ENCODE measurements at places on chromosomes 4 and X.
A peak's percentile ranks its signal among the peaks of the same experiment; 100 is the strongest.

DNA sequence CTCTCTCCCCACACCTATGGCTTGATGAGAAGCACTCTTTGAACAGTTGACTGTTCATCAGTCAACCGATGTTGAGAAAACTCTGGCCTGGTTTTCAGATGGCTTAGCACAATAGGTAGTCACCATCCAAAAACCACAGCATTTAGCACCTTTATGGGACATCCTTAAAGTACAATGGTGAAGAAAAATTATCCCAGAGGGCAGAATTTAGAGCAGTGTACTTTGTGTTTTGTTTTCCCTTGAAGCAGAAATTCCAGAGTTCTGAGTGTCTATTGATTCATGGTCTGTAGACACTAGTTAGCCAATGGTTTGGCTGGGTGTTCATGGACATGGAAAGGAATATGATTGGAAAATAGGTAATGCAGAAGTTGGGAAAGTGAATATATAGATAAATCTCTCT is 487.0 kb downstream of the PDHA2 start:
- no peak for DNase-seq

DNA sequence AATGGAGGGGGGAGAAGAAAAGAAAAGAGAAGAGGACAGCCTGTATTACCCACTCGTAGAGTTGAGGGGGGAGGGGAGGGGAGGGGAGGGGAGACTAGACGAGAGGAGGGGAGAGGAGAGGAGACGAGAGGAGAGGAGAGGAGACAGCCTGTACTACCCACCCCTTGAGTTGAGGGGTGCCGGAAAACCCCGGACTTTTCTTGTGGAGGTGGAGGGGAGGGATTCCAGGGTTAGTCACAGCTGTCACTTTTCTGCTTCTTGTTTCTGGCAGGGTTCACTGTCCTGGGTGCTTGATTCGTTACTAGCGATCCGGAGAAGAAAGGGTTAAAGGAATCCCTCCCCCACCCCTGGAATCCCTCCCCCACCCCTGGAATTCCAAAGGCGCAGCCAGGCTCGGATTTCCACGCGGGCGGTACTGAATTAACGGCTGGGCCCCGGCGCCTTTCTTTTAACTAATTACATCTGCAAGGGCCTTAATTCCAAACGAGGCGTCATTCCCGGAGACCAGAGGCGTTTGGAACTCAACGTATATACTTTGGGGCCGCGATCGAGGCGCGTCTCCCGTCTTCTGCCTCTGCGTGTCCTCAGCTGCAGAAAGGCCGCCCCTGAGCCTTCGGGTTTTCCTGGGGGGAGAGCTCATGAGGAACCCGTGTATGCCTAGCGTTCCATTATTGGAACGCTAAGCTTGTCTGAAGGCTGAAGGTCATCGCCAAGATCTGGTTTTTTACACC is 20.1 kb upstream of the CSF2RA start:
- DNase-seq: no peak

GRCh38 chrX:16873106-16873505 is 2.9 kb upstream of the RBBP7 start:
- no peak for DNase-seq

DNA sequence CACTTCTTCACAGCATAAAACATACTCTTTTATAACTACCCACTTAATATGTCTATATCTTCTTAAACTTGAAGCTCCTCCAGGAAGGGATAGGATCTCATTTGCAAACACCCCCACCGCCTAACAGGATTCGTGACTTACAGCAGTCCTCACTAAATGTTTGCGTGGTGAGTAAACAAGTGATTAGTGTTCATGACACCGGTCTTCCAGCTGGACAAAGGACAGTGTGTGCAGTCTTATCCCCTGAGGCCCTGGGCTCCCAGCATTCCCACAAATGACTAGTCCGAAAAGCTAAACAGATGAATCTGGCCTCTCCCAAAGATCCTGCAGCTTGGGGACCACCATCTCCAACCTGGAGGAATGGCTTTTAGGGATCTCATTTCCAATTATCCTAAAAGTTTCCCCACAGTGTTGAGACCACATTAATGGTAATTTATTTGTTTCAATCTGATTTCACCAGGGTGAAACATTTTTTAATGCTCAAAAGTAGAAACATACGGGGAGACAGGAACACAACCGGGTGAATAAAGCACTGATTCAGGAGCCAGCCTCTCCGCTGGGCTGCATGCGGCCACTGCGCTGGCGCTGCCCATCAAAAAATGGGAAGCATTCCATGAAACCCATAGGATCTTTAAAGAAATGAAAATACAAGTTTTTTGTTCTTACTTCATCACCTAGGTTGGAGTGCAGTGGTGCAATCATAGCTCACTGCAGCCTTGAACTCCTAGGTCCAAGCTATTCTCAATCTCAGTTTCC is 69.2 kb downstream of the HADH start:
- DNase-seq: peak; percentile 4

DNA sequence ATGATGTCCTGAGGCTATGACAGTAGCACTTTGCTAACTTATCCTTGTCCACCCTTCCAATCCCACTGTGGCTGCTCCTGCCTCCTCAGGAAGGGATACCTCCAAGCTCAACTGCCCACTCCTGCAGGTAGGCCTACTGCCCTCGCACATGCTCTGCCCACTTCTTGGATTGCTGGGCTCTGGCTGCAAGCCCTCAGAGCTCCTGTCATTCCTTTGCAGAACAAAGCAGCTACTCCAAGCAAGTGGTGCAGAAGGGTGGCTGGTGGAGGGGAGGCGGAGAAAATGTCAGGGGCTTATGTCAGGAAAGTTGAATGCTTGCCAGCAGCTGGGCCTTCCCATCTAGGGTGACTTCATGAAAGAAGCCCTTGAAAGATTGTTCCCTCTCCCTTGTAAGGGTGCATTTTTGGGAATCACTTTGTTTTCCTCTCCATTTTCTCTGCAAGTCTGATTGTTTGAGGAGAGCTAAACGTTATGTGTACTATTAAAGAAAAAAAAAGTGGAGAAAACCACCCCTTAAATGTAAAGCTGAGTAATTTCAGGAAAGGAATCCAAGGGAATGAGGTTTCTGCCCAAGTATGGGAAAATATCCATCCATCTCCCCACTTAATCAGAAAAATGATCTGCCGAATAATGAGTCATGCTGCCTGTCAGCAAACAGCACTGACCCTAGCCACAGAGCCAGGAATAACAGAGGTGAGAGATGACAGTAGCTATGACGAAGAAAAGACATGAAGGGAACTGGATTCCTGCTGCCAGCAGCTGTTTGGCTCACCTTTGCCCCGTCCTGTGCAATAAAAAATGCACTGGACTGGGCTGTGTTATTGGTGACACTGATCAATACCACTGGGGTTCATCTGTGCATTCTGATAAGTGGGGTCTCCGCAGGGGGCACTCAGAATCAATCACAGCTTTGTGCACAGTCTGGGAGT is 102.0 kb downstream of the RTL5 start:
- DNase-seq: peak; percentile 56
